NCI-H446 treated with DMSO at 0.1 percent for 48 hours (cell line): ENCODE measurements at places on chromosomes 13 and 19.
A peak's percentile ranks its signal among the peaks of the same experiment; 100 is the strongest.

GRCh38 chr19:21482863-21483276 is 22.5 kb upstream of the ZNF429 start:
- DNase-seq: no peak

DNA sequence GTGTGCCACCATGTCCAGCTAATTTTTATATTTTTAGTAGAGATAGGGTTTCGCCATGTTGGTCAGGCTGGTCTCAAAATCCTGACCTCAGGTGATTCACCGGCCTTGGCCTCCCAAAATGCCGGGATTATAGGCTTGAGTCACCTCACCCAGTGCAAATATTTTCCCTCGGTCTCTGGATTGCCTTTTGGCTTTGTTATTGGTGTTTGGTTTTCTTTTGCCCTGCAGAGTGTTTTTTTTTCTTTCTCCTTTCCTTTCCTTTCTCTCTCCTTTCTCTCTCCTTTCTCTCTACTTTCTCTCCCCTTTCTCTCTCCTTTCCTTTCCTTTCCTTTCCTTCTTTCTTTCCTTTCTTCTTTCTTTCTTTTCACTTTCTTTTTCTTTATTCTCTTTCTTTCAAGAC is 33.2 kb downstream of the KDM4B start:
- no peak for DNase-seq

GRCh38 chr19:3669947-3670795 is 30.1 kb downstream of the PIP5K1C start:
- no peak for DNase-seq

GRCh38 chr19:49894011-49894664 is 2.5 kb downstream of the IL4I1 start:
- no peak for DNase-seq

DNA sequence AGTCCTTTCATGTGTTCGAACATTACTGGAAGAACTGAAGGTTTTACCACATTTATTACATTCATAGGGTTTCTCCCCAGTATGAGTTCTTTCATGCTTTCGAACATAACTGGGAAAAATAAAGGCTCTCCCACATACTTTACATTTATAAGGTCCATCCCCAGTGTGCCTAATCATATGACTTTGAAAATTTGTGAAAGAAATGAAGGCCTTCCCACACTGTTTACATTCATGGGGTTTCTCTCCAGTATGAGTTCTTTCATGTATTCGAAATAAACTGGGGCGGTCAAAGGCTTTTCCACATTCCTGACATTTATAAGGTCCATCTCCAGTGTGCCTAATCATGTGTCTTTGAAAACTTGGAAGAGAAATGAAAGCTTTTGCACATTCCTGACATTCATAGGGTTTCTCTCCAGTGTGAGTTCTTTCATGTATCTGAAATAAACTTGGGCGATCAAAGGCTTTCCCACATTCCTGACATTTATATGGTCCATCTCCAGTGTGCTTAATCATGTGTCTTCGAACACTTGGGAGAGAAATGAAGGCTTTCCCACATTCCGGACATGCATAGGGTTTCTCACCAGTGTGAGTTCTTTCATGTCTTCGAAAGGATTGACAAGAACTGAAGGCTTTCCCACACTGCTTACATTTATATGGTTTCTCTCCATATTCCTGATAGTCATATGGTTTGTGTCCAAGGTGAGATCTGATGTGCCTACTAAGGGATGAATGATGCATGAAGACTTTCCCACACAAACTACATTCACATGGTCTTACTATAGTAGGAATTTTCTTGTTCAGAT is 24.0 kb downstream of the ZNF564 start:
- no peak for DNase-seq

DNA sequence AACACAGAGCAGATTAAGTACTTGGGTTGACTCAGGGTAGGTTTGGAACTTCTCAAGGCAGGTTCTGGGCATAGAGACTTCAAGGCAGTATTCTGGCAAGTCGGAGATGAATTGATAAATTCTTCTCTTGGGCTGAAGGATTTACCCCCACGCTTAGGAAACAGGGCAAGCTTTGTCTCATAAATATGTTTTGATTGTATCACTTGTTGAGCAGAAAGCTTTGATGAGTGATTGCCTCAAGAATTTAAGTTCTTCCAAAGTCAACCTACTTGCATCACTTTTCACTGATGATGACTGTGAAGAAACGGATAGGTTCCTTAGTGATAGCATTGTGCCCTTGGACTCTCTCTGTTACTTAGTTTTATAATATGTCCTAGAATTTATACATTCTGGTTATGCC is 258.6 kb upstream of the DACH1 start:
- DNase-seq: no peak

DNA sequence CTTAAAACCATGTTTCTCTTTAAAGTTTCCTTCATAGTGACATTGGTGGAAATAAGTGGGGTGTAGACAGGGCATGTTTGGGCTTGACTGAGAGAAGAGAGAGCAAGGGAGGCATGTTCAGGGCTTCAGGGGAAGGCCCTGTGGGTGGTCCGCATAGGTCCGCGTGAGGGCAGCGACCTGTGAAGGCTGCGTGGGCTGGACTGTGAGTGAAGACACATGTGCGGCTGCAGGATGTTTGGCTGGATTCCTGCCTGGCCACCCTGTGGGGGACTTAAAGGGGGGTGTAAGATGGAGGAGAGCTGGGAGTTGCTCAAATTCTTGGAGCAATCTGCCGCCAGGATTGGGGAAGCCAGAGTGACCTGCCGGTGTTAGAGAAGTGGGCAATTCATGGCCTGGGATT is 23.8 kb upstream of the KLF12 start:
- no peak for DNase-seq

- no peak for DNase-seq
Observed at GRCh38 chr19:38803543-38803942, 9.2 kb downstream of the LGALS4 start.

GRCh38 chr19:18058208-18059009 is 28.3 kb downstream of the IL12RB1 start:
- DNase-seq: peak; percentile 60

DNA sequence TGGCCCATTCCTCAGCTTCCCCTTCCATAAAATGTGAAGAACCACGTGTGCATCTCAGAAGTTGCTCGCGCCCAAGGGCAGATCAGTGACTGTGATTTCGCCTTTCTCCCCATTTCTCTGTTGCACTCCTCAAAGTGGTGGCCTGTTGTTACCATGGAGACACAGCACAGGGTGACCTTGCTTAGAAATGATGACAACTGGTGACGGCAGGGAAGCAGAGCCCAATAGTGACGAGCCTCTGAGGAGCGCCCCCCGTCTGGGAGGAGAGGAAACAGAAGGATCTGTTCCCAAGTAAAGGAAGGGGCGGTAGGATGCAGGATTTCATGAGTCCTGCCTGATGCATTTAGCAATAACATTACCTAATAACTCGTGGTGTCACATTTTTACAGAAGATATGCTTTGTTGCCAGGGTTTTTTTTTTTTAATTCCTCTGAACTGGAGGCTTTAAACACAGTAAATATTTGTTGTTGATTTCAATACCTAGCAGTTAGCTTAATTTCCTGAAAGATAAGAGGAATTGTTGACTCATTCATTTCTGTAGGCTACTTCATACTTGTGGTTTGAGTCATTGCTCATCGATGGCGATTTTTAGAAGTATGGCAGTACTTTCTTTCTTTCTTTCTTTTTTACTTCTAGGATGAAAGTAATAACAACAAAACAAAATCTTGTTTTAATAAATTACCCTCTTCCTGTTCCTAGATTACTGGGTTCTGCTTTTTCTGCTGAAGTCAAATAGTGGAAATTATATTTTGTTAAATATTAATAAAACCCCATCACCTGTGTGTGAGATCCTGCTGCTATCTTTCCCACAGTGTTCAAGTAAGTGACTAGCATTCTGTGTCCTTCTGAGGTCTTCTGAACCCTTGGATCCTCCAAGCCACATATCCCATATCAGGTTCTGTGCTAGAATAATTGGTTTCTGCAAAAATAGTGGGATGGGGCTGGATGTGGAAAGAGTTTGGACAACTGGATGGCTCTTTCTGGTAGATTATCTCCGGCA is 36.0 kb downstream of the MBNL2 start:
- no peak for DNase-seq

GRCh38 chr13:40137400-40137799 is 481.9 kb downstream of the COG6 start:
- no peak for DNase-seq

DNA sequence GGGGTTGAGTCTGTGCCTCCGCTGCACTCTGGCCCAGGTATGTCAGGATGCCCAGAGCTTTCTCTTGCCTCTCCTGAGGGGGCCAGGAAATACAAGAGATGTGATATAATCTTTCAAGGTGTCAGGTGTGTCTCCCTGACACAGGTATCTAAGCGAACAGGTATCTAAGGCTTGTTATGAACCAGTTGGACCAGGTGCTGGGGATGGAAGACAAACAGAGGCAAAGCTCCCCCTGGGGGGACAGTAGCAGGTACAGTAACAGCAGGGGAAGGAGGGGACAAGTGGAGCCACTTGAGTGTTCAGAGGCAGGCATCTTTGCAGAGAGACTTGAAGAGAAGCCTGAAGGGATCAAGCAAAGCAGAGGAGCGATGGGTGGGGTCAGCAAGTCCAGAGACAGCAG is 2.6 kb downstream of the LENG1 start:
- no peak for DNase-seq

- DNase-seq: no peak
Observed at GRCh38 chr13:26571518-26571917, 14.0 kb downstream of the WASF3 start.

DNA sequence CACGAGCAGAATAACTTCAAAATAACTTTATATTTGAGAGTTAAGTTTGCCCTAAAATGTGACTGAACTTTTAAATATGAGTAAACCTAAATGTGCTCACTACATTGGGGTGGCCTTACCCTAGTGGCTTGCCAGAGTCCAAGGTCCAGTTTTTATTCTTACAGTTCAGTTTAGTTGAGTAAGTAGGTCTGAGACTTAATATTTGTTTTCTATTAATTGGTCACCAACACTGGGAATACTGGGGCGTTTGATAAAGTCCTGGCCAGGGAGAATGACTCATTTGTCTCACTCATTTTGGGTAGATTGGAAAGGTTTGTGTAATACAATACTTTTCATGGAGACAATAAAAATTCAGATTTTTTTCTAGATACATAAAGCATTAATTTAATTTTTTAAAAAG is 127.8 kb upstream of the SPATA13 start:
- no peak for DNase-seq

GRCh38 chr13:106503272-106503671 is 32.2 kb downstream of the EFNB2 start:
- no peak for DNase-seq

- DNase-seq: no peak
Observed at GRCh38 chr13:110541526-110541920, 20.0 kb downstream of the RAB20 start.

DNA sequence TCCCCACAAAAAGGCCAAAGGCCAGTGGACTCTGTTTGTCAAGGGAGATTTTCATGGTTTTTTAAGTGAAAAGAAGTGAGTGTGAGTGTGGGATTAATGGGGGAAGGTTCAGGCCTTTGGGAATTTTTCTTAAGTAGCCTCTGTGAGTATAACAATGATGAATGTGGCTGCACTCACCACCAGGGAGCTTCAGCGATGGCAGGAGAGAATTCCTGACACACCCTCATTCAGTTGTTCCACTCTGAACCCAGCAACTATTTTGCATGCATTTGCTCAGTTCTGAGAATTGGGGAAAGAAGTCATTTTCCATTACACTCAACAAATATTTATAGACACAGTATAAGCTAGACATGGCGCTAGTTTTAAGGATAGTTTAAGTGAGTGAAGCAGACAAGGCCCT is 117.9 kb downstream of the CCNA1 start:
- DNase-seq: no peak
